Bronchial epithelial cell (primary cell): ENCODE measurements at places on chromosomes 2 and 18.

DNA sequence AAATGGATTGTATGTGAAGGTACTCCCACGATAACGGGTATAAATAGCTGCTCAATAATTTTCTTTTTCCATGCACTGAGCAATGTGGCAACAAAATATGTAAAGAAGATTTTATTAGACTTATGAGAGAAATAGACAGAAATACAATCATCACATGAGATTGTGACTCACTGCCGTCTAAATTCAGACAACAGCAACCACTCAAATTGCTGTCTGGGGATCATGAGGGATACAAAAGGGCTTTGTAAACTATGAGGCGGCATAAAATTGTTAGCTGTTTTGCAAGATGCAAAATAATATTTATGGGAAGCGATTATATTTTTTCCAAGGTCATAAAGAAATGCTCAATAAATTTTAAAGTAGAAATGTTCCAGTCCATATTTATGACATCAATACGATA, 259.1 kb upstream of the AGAP1 start:
- DNase-seq, result no peak

GRCh38 chr2:25551316-25551715, 122.1 kb downstream of the DTNB start:
- DNase-seq, result no peak

- DNase-seq, result no peak
These were observed 10.1 kb upstream of the TYMS start for GRCh38 chr18:647304-647703.

GRCh38 chr2:38835015-38835601, 40.6 kb downstream of the DHX57 start:
- peak; percentile 33 for DNase-seq

- DNase-seq, result no peak
These were observed 4.9 kb upstream of the CFLAR start for GRCh38 chr2:201111096-201111495.
